GM12891 (cell line): ENCODE measurements at places on chromosomes 5 and 9.

DNA sequence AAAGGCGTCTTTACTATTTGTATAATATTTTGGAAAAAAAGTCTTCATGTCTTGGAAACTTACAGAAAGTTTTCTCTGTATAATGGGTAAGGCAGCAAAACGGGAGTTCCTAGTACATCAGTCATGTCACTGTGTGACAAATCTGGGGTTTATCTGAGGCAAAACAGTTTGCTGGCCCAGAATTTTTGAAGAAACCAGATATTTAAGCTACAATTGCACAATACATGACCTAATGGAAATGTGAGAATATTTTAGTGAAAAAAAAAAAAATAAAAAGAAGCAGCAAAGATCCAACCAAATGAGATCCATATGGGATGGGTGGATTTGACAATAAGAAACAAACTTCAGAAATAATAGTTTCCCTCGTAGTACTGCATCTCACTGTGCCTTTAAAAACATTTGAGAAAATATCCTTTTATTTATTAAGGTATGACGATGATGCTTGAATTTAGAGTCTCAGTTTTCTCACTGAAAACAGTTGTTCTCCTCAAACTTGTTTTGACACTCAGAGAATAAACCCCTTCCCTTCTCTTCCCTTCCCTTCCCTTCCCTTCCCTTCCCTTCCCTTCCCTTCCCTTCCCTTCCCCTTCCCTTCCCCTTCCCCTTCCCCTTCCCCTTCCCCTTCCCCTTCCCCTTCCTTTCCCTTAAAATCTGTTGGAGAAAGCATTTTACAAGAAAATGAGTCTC lies 180.5 kb upstream of the TUT7 start:
- DNase-seq: no peak

- no peak for DNase-seq
Observed at GRCh38 chr9:354453-354852, 139.8 kb downstream of the DOCK8 start.

DNA sequence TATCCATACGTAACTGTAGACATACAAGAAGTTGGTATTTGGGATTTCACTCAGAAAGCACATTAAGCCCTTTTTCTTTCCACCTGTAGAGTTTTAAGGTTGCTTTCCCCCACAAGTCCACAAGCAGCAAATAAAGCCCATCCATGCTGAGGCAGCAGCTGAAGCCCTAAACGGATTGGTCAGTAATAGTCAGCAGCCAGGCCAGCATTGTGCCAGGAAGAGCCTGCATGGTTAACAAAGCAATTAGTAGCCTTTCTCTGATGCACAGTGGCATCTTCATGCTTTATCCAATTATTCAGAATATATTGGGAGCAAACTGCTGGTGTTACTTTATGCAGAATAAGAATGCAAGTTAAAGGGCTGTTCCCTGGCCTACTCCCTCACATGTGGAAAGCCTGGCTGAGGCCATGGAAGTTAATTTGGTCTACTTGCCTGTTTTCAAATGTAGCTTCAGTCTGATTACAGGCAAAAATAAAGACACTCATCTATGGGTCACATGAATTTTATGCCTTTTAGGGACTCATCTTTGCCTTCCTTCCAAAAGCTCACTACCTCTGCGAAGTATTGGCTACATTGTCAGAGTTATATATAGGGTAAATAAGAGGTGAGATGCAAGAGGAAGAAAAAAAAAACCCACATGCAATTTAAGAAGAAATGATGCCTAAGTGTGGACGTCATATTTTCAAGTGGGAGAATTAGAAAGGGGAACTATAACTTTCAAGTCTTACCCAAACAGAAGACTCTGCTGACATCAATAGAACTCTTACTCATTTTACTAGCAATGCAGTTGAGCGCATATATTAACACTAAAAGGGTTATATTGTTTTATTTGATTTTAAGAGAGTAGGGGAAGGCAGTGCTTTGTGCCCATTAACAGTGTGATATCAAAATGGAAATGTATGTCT lies 15.9 kb downstream of the EBF1 start:
- no peak for DNase-seq

GRCh38 chr9:71333321-71333720 lies 211.9 kb upstream of the TRPM3 start:
- DNase-seq: no peak

DNA sequence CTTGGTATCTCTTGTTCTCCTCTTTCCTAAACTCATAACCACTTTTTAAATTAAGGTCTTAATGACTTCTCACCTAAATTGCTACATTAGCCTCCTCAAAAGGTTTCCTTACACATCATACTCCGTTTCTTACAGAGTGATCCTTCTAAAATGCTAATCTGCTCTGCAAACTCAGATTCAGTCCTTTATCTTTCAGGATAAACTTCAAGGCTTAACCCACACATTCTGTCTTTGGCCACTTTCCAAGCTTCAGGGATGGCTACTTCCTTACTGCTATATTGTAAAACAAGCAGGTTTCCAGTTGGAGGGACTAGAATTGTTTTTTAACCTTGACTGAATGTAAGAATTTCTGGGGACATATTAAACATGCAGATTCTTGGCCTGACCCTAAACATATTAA lies 105.5 kb upstream of the CHD1 start:
- no peak for DNase-seq

DNA sequence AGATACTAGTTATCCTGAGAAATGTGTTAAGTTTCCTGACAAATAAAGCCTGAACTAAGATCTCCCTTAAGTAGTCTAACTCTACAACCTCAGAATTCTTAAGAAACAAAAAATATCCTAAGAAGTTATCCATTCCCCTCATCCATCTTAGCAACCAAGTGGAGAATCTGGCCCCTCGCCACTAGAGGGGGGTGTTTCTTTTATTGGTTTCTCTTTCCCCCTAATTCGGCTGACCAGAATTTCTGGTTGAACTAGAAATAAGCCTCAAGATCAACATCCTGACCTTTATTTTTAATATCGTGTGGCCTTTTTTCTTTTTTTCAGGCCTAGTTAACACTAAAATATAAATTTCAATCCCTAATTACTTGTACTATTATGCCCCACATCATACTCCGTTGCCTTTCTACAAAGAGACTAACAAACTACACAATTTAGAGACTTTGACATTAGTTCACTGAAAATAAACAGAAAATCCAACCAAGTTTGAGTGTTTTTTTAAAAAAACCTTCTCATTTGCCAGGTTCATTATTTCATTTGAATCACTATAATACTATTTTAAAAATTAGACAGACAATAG lies 14.3 kb upstream of the NR4A3 start:
- DNase-seq: no peak

- no peak for DNase-seq
Observed at GRCh38 chr5:2879701-2880100, 128.2 kb upstream of the IRX2 start.

DNA sequence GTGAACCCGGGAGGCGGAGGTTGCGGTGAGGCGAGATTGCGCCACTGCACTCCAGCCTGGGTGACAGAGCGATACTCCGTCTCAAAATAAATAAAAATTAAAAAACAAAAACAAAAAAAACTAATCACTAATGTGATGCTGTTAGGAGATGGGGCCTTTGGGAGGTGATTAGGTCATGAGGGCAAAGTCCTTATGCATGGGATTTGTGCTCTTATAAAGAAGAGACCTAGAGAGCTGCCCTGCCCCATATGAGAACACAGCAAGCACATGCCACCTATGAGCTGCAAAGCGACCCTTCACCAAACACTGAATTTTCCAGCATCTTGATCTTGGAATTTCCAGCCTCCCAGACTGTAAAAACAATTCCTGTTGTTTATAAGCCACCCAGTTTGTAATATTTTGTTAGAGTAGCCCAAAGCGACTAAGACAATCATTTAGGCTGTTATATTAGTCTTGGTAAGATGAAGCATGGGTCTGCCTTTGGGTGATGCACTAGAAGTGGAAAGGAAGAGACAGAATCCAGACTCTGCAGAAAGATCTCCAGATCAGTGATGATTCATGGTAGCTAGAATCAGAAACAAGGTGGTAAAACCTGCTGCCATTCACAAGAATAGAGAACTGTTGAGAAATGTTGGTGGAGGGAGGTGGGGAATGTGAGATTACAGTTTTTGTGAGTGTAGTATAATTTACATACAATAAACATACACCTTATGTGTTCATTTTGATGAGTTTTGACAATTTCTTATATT lies 26.2 kb downstream of the GPR21 start:
- no peak for DNase-seq

- DNase-seq: no peak
Observed at GRCh38 chr9:132099741-132100407, 20.2 kb upstream of the MED27 start.

DNA sequence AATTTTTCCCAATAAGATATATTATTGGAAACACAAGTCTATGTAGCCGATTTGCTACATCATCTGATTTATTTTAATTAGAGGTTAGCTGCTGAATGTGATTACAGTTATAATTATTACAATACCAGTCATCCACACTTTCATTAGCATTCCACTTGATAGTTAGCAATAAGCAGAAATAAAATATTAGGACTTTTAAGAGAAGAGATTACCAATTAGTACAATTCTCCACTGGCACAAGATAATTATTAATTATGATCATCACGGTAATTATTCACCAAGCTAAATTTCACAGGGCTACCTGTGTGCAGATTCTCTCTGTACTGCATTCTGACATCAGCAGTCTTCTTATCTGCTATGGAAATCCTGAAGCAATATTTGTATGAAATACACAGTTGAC lies 474.7 kb downstream of the TLE4 start:
- no peak for DNase-seq

- DNase-seq: no peak
Observed at GRCh38 chr9:97748525-97748924, 51.4 kb upstream of the XPA start.

DNA sequence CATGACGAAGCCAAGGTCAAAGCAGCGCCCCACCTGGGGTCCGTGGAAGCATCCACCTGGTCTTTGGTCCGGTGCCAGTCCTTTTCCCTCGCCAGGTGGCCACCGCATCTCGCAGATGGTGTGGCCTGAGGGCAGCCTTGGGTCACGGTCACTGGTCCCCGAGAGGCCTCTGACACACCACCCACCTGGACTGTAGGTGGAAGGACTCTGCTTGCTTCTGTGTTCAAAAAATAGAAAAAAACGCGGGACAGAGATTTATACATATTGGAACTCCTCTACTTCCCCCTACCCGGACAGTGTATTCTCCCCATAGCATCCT lies 466 bp upstream of the TTC39B start:
- DNase-seq: no peak

- no peak for DNase-seq
Observed at GRCh38 chr9:37923118-37923795, 19.3 kb upstream of the SLC25A51 start.

DNA sequence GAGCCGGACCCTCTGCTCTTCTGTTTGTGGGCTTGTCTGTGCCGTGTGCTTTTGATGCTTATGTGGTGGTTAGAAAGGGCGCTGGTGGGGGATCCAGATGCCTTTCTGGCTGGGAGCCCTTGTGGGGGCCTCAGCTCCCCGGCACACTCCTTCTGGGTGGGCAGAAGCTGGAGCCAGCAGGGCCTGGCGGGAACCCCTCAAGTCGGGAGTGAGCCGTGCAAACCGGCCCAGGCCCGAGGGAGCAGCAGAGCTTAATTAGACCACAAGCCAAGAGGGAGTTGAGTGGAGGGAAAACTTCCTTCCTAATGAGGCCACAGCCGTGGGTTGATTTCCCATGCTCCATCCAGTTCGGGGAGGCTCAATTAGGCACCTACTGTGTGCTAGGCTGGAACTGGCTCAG lies 76.0 kb upstream of the RNU6ATAC start:
- DNase-seq: no peak

GRCh38 chr5:14054111-14054854 lies 88.9 kb upstream of the TRIO start:
- no peak for DNase-seq

- DNase-seq: no peak
Observed at GRCh38 chr5:9829621-9830020, 199.5 kb upstream of the TAS2R1 start.

GRCh38 chr5:43152946-43153345 lies 32.2 kb downstream of the ZNF131 start:
- DNase-seq: no peak

DNA sequence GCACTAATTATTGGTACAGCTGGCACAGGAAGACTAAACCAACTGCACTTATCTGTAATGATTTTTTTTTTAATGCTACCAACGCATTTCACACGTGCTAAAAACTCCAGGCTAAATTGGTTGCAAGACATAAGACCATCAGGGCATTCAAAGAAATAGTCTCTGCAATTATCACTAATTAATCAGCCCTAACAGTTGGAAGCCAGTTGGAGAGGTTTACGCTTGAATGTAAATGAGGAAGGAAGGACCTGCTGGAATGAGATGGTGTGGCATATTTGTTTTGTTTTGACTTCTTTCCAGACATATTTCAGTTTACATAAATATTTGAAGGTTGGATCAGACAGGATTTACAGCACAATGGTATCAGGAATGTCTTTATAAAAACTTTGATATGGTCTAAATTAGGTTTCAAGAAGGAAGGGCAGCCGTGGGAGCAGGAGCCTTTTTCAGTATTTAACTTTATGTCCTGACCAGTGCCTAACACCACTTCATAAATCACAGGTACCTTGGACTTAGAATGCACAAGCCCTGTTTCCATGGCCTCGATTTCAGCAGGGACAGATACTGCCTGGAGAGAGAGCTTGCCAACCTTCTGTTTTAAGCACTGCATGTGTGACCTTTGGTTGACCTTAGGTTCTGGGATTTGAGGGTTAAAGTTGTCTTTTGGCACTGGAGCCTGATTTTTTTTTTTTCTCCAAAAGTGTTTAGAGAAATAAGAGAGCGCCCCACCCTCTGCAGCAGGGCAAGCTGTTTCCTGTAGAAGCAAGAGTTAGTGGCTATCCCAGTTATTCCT lies 199.8 kb upstream of the MAP3K1 start:
- DNase-seq: no peak

DNA sequence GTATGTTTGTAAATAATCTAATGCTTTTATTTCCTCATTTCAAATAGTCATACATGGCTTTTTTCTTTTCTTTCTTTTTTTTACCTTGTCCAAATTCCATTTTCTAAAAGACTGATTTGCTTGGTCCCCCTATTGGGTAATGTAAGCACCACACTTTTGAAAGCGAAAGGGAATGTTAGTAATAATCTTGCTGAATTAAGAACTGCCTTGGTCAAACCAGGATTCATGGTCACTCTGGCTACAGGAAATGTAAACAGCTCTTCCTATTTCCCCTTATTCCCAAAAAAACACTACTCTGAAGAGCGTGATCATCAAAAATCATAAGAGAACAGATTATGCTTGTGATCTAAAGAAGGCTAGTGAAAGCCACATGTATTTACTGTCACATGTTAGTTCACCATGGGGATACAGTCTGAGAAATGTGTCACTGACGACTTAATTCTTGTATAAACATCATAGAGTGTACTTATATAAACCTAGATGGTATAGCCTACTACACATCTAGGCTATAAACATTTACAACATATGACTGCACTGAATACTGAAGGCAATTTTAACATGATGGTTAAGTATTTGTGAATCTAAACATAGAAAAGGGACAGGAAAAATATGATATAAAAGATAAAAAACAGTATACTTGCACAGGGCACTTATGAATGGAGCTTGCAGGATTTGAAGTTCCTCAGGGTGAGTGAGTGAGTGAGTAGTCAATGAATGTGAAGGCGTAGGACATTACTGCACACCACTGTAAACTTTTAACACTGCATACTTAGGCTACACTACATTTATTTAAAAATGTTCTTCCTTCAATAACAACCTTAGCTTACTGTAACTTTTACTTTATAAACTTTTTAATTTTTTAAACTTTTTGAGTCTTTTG lies 75.3 kb downstream of the HMGCR start:
- no peak for DNase-seq
